ENCODE measurements at places on chromosomes 3 and 15.

DNA sequence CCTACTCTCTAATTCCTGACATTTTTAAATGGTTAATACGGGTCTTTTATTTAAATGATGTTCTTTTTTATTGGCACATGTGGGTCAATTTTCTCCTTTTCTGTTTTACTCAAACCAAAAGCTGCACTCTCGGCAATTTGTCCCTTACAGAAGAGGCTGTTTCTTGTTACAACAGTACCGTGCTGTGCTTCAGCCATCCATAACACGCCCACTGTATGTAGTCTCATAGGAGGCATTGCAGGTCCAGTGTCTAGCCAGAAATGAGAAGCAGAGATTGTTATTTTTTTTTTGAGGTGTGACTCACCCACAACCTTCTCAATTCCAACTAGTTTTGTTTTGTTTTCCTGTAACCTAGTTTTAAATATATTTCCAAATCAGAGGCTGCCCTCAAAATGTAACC, 164.6 kb downstream of the GMNC start:
- DNase-seq, result no peak

DNA sequence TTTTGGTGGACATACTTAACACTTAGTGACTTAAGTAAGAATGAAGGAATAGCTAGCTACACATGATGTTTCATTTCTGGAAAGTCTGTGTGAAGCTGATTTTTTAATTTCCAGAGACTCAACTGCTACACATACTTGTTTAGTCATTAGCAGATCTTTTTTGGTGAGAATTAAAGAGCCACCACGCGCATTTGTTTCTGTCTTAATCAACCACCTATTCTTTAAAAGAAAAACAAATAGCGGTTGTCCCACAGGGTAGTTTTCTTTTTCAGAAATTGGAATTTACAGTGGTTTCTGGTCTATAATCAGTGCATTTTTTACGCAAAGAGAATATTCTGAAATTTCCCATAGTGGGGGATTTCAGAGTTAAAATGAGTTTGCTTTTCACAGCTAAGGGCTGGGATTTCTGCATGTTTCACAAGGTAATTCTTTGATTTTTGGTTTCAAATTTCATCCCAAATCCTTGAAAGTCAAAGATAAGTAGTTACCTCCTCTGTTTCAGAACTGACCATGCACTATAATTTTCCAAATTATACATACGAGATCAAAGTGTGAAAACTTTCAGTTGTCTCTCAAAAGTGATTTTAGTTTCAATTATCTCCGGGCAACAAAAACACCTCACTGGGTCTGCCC, 631.0 kb upstream of the GRM7 start:
- no peak for DNase-seq

DNA sequence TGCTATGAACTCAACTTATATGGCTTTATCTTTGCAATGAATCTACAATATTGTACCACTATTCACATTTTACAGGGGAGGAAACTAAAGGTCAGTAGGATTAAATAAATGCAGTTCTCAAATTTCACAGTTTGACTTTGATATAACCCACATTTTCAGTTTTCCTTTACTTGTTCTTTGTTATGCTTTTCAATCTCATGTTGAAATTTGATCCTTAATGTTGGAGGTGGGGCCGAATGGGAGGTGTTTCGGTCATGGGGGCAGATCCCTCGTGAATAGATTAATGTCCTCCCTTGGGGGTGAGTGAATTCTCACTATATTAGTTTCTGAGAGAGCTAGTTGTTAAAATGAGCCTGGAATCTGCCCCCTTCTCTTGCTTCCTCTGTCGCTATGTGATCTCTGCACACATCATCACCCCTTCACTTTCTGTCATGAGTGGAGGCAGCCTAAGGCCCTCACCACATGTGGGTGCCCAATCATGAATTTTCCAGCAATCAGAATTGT, 44.7 kb downstream of the CD200 start:
- no peak for DNase-seq

DNA sequence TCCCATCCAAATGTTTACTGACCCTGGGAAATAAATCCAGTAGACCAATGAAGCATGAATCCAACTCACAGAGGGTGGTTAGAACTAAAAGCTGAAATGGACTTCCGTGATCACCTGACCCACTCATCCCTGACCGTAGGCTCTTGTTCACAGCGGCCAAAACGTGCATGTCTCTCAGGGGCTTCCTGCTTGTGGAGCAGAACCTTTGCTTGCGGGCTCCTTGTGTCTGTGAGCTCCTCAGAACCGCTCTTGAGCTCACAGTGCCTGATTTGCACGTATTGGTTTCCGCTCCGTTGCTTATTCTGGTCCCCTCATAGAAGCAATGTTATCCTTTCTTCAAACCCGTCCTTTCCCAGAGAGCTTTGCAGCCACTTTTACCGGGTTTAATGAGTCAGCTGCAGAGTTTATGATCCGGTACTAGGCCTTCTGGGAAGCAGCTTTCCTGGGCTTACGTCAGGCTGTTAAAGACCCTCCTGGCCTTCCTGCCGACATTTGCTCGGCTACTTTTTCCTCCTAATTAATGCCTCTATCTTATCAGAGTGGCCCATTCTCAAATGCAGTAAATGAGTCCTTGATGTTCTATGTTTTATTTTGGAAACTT, 35.4 kb downstream of the LIPC start:
- no peak for DNase-seq

GRCh38 chr15:65841121-65841930, 28.0 kb upstream of the RAB11A start:
- DNase-seq, result no peak

DNA sequence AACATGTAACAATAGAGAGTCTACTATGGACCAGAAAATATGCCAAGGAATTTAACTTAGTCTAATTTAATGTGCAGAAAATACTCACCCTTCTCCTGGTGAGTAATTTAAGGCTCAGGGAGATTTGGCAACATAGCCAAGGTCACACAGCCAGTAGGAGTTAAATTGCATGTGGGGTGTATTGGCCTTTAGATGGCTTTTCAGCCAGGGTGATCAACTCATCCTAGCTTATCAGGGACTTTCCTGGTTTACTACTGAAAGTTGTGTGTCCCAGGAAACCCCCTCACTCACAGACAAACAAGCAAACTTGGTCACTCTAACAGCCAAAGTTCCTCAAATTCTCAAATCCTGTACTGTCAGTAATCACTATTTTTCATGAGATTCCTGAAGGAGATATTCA, 2.6 kb upstream of the SLC9A9 start:
- no peak for DNase-seq

DNA sequence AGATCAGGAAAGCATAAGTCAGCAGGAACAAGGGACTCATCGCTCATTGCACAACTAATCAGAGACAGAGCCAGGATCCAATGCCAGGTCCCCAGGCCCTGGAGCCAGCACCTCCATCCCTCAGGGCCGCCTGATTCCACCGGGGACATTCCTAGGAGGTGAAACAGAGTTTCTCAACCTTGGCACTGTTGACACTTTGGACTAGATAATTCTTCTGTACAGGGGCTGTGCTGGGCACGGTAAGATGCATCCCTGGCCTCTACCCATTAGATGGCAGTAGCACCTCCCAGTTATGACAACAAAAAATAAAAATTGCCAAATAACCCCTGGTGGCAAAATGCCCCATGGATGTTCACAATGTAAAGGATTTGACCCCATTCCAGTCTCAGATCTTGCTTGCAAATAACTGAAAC, 127.7 kb downstream of the MTHFS start:
- DNase-seq, result no peak

DNA sequence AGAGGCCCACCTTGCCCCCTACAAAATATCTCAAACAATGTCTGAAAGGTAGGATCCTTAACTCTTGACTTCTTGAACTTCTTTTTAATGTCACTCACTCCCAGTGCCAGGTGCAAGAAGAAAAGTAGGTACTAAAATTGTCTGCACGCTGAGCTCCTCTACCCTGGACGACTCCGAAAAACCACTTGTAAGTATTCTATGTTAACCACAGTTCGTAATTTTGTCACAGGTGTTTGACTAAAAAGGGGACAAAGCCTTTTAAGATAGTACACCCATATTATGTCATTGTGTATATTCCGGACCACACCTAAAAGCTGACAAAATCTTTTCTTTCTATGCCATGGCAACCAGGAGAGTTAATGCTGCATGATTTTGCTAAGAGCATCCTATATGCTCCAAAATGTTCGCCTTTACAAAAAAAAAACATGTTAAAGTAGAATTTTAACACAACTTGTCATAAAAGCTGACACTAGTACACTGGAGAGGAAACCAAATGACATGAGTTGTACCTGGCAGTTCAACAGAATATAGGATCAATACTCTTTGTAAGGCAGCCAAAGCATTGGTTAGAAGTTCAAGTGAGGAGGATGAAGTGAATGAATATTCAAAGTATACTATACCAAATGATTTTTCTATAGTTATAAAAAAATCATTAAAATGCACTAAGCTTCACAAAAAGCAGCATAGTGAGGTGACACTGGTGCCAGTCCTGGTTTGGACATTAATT, 210.5 kb downstream of the FOXP1 start:
- no peak for DNase-seq

DNA sequence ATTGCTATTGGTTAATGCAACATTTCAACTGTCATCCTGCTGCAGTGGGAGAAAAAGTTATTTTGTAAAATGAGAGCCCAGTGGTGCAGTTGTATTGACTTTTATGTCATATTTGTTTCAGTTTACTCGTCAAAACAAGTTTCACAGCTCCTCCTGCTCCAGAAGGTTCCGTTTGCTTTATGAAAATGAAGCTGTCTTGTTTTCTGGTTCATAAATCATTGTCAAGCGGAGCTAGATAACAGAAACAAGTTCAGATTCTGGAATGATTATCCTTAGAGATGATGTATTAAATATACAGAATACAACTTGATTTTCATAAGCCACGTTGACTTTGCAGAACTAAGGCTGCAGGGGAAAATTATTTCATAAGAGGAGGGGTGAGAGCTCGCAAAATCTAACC, 970.5 kb upstream of the NR2F2 start:
- no peak for DNase-seq

GRCh38 chr3:41740374-41740886, 221.5 kb downstream of the ULK4 start:
- DNase-seq, result no peak

DNA sequence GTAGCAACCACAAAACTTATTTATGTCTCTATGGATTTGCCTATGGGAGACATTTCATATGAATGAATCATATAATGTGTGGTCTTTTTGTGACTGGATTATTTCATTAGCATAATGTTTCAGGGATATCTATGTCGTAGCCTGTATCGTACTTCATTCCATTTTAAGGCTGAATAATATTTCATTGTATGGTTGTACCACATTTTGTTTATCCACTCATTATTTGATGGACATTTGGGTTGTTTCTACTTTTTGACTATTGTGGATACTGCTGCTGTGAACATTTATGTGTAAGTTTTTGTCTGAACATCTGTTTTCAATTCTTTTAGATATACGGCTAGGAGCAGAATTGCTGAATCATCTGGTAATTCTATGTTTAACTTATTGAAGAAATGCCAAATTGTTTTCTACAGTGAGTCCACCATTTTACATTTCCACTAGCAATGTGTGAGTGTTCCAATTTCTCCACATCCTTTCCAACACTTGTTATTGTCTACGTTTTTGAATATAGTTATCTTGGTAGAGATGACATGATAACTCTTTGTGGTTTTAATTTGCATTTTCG, 134.4 kb upstream of the DAZL start:
- DNase-seq, result no peak

GRCh38 chr3:61627768-61628185, 66.4 kb downstream of the PTPRG start:
- DNase-seq, result no peak

DNA sequence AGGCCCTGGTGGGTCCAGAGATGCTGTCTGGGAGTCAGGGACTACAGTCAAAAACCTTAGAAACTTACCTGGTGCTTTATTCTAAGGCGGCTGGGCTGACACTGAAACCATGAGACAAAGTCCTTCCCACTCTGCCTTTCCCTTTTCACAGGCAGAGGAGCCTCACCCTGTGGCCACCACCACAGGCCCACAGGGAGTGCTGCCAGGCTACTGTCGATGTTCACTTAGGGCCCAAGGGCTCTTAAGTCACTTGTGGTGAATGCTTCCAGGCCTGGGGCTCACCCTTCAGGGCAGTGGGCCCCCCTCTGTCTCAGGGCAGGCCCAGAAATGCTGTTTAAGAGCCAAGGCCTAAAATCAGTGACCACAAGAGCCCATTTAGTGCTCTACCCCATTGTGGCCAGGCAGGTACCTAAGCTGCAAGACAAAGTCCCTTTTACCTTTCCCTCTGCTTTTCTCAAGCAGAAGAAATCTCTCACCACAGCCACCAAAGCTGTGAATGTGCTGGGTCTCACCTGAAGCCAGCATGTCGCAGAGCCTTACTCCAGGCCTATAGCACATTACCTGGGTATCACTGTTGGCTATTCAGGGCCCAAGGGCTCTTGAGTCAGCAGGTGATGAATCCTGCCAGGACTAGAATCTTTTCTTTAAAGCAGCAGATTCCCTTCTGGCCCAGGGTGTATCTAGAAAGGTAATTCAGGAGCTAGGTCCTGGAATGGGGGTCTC, 39.5 kb upstream of the GOLGA6B start:
- DNase-seq, result no peak

DNA sequence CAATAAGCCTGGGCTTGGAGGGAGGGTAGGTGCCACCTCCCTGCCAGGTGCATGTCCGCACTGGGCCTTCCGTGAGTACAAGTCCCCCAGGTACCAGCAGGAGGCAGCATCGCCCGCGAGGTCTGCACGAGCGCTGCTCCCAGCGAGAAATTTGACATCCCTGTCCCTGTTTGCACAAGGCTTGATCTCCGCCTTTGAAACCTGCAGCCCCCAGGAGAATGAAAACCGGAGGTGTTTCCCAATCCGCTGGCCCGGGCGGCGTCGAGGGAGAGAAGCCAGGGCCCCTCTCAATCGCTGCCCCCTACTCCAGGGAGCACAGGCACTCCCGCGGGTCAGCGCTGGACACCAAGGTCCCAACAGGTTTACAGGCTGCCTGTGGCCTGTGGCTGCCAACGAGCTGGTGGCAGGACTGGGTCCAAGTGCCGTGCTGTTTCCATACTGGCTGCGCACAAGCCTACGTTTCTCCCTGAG, 961 bp downstream of the HAPLN3 start:
- DNase-seq, result peak; percentile 92

- peak; percentile 44 for DNase-seq
Measured at GRCh38 chr15:69478259-69478781, 25.7 kb downstream of the RPLP1 start.

GRCh38 chr3:17179381-17180205, 294.8 kb downstream of the PLCL2 start:
- DNase-seq, result peak; percentile 7

DNA sequence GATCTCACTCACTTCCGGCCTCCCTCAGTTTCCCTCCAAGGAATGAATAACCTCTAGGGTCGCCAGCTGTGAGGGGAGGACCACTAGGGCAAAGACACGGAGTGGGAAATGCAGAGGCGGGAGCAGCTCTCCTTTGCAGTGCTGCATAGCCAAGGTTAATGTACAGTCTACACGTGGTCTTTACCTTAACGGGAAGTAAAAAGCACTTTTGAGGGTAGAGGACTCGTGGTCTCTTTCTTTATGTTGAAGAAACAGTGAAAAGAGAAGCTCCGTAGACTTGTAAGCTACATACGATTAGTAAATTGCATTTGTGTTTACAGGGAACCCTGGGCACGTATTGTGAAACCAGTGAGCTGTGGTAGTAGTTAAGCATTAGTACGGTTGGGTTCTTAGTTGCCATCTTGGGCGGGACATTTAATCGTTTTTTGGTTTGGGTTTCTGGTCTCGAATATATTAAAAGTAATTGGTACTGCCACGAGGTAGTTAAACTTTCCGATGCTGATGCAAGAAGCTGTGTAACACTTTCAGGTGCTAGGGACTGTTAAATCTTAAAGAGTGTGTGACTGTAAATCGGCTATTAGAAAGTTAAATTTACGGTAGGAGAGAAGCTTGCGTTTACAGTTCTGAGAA, 828 bp downstream of the U2SURP start:
- peak; percentile 21 for DNase-seq

GRCh38 chr3:172202797-172203196, 163.4 kb downstream of the FNDC3B start:
- no peak for DNase-seq
